Hematopoietic multipotent progenitor cell (in vitro differentiated cells): ENCODE measurements at places on chromosomes 1 and 21. TPM values are rescaled to one million over a fixed set of nuclear protein-coding genes. Genes with fewer than 3 reads are reported as not detected.

PROK1 gene
- under 0.01 TPM for total RNA-seq

SSU72 gene
- total RNA-seq: 54.7 TPM

AMIGO1 gene
- 1.1 TPM for total RNA-seq

KCNE2 gene
- total RNA-seq: not detected

CCDC17 gene
- total RNA-seq: 4.3 TPM

SAMD11 gene
- 0.54 TPM for total RNA-seq

SPATA17 gene
- under 0.01 TPM for total RNA-seq

ZNF683 gene
- 0.27 TPM for total RNA-seq

TFF3 gene
- total RNA-seq: not detected

SELENBP1 gene
- 3.0 TPM for total RNA-seq

UBE2J2 gene
- 51.4 TPM for total RNA-seq

NFASC gene
- total RNA-seq: under 0.01 TPM

DTL gene
- total RNA-seq: 7.3 TPM

COL24A1 gene
- 6.7 TPM for total RNA-seq

TSTD1 gene
- total RNA-seq: 76.2 TPM

ZNF593 gene
- total RNA-seq: 55.2 TPM

GPN2 gene
- total RNA-seq: 25.6 TPM

PIGR gene
- not detected for total RNA-seq

CD34 gene
- total RNA-seq: 126 TPM

GOLT1A gene
- total RNA-seq: 0.54 TPM

RGS7 gene
- total RNA-seq: not detected

IL12RB2 gene
- total RNA-seq: 22.4 TPM

CCDC190 gene
- total RNA-seq: not detected

ANKRD34A gene
- total RNA-seq: 0.27 TPM

CCDC185 gene
- total RNA-seq: not detected

DISP3 gene
- under 0.01 TPM for total RNA-seq

PTPRF gene
- 1.9 TPM for total RNA-seq
